SHP77 (cell line): ENCODE measurements at places on chromosomes 6 and 20.
A peak's percentile ranks its signal among the peaks of the same experiment; 100 is the strongest.

DNA sequence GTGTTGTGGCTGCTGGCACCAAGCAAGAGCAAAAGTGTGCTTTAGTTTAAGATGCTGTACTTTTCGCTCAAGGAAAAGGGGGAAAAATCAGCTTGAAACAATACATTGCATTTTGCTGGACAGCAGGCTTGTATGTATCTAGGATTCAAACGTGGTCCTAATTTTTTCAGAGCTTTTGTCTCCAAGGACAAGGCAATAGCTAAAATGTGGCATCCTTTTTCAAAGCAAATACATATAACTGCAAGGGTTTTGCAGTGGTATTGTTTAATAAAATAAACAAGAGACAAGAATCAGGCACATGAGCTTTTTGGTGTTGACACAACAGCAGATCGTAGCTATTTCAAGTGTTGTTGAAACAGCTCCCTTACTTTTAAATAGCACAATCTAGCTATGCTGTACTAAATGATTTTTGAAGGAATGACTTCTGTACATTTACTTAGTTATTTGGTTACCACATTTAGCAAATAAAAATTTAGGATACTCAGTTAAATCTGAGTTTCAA, 137.0 kb upstream of the HEY2 start:
- DNase-seq, result no peak

GRCh38 chr6:72788188-72788587, 166.3 kb downstream of the KCNQ5 start:
- DNase-seq, result no peak

- DNase-seq, result no peak
These were observed 147.6 kb downstream of the KIF6 start for GRCh38 chr6:39577446-39578165.

- DNase-seq, result no peak
These were observed 52.6 kb downstream of the GFRAL start for GRCh38 chr6:55379895-55380294.

DNA sequence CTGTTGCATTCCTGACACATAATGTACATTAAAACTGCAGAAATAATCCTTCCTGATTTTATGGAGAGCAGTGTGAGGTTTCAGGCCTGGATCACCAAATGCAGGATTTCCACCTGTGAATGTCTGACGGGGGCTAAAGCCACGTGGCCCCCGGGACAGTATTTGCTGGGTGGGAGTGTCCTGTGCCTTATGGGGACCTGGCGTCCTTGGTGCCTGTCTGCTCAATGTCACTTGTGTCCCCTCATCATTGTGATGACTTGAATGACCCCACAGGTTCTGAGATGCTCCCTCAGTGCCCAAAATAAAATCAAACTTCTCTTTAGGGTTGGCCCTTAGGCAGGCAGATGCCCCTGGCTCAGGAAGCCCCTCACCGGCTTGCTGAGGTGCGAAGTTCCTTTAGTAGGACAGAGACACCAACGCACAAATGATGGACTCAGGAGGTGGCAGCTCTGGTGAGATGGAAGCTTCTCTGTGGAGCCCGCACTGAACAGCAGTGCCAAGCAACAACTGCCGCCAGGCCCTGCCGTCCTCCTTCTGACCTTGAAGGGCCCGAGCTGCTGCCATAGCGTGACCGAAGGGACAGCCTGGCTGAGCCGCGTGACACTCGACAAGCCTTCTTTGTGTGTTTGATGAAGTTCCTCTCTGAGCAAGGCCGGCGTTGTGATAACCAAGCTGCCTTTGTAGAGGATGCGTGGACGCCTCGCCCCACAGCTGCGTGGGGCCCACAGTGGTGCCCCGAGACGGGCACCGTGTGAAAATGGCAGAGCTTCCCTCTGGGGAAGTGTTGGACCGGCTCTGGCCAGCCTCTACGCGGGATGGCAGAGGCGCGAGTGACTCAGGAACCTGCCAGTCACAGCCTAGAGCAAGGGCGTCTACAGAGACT, 30.9 kb downstream of the FRMD1 start:
- no peak for DNase-seq

- DNase-seq, result no peak
These were observed 12.3 kb downstream of the SLC17A2 start for GRCh38 chr6:25918083-25918683.

DNA sequence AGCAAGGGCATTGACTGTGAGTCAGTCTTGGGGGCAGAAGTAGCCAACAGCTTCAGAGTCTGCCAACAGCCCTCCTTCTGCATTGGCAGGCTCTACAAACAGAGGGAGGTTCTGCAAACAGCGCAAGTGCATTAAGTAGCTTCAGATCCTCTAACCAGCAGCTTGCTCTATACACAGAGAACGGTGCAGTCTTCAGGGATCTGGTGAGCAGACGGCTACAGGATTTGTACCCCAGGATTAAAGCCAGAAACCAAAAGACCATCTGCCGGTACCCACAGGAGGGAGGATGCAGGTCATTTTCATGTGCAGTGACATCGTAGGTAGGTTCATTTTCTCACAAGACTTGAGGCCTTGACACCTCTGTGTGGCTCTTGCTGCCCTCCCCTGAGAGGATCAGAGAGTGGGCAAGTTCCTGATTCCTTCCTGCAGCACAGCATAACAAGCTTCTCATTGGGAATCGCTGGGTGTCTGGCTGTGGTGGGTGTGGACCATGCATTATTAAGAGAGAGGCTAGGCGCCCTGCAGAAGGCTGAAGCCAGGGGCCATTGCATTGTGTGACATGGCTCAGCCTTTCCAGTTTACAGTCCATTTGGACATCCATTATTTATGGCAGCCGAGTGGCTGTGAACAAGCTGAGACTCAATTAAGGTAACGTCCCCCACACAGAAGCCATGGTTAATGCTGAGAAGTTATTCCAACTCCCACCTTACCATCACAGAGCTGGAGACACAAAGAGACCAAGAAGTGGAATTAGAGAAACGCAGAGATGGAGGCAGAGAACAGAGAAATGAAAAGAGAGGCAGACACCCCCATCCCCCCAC, 250.0 kb downstream of the LRFN2 start:
- no peak for DNase-seq

DNA sequence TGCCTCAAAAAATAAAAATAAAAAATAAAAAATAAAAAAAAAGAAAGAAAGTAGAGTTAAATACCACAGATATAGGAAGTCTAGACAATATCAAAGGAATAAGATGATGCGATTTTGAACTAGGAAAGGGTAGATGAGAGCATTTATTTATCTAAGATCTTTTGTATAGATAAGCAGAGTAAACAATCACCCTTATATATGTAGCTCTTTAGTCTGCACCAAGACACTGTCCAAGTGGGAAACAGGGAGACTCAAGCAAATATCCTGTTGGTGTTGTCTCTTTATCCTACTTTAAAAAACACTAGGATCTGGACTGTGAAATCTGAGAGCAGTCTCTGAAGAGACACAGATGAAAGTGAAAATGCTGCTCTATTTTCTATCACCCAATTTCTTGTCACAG, 587.0 kb upstream of the FLRT3 start:
- DNase-seq, result no peak

GRCh38 chr20:21075471-21075870, 30.7 kb downstream of the LINC00237 start:
- no peak for DNase-seq

GRCh38 chr20:55964790-55965189, 40.5 kb downstream of the CBLN4 start:
- no peak for DNase-seq

- DNase-seq, result peak; percentile 66
These were observed 148.3 kb upstream of the RPS6KA2 start for GRCh38 chr6:166775180-166775922.

DNA sequence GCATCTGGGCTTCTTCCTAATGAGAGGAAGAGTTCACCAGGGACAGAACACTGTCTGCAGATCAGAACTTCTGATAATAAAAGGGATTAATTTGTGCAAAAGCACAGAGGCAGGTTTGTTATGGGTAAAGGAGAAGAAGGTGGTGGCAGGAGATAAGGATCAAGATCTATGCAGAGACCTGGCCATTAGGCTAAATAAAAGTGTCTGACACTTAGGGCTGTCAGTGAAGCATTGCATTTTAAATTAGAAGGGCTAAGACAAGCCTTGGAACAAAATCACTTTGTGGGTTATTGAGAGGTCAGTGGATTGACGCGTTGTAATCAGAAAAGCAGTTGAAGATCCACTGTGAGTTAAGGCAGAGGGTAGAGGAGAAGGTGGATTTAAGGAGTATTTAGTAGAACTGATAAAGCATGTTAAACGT, 76.8 kb downstream of the MAP3K4 start:
- DNase-seq, result no peak

DNA sequence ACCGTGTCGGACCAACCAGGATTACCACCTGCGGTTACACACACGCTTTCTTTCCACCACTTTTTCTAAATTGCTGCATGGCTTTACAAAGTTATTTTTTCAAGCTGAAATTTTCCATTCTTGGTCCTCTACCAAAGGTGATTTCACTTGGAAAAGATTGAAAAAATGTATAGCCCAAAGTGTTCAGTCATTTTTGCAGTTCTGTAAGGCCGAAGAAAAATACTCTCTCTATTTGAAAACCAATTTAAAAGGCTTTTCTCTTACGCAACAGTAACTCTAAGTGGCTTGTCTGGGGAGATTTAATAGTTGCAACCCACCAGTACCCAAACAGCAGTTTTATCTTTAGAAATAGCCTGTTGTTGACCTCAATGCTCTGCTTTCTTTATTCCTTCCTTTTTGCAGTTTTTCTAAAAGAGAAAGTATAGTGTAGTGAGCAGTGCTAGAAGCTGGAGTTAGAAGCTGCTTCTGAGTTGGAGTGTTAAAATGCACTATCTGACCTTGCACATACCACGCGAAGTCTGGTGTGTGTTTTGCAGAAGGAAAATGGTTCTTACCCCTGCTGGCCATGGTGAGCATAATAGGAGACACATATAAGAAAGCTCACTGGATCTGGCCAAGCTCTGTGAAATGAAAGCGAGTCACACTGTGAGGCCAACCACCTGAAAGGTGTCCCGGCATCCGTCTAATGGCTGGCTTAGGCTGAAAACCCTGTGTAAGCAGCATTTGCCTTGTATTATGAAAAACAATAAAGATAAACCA, 271.6 kb upstream of the PRND start:
- DNase-seq, result peak; percentile 13

DNA sequence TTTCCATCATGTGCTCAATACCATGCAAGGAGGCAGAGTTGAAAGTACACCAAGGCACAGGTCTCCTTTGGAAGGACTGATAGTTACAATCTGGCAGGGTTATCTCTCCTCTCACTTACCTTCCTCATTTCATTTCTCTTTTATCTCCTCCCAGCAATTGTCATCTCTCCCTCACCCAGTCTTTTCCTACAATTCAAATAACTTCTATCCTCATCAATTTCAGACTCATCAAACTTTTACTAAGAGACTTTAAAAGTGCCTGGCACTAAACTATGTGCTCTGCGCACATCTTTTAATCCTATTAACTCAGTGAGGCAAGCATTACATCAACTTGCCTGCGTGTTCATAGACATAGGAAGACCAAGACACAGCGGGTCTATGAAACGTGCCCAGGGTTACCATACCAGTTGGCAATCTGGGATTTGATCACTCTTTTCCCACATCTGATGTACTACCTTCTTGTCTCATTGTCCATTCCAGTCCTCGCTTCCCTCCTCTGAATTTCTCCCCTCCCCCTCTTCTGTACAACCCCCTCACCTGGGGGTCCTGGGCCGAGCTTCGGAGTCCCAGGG, 1.2 kb downstream of the VARS1 start:
- DNase-seq, result no peak
